ENCODE measurements at places on chromosomes 2 and 18.

DNA sequence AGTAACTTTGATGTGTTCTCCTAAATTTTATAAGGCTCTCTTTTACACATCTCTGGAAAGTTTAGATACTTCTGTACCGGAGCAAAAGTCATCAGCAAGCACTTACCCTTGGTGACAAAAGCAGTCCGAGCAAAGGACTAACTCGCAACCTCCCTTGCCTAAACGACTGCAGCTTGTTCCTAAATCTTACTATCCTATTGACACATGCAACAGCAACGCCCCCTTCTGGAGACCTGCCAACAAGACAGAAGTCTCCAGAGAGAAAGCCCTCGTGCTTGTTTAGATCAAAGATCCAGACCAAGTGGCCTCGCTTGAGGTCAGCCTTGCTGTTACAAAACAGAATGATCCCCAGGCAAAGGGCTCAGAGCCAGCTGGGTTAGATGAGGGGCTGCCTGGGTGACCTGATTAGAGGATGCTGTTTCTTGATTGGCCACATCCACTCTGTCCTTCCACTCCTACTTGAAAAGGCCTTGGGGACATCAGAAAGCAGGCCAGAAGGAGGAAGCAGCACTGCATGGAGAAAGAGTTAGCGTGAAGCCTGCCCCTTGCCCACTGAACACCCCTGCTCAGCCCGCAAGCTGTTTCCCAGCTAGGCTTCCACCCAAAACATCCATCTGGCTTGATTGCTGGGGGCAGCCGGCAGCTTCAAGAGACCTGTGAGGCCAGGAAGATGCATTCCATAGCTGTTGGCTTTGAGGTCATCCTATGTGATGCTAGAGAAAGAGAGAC is 94.3 kb downstream of the HNRNPLL start:
- DNase-seq: peak; percentile 85

DNA sequence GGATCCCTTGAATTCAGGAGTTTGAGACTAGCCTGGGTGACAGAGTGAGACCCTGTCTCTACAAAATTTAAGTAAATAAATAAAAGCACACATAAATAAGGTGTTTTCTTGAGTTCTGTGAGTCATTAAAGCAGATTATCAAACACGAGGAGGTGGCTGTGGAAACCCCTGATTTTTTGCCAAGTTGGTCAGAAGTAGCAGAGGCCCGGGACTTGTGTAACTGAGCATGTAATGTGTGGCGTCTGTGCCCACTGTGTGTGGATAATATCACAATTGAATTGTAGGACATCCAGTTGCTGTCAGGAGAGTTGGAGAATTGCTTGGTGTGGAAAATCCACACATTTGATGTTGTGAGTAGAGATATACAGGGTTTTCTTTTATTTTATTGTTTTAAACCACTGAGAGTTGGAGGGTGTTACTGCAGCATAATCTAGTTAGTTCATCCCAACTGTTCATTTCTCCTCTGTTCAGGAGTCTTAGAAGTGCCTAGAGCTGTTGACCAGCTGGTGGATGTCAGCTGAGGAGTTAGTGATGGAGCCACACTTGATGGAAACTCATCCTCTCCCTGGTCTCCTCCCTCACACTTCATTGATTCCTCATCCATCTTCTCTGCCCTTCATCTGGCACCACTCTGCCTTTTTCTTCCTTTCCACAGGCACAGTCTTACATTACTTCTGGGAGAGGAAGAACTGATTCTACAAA is 45.9 kb upstream of the RHOB start:
- no peak for DNase-seq

DNA sequence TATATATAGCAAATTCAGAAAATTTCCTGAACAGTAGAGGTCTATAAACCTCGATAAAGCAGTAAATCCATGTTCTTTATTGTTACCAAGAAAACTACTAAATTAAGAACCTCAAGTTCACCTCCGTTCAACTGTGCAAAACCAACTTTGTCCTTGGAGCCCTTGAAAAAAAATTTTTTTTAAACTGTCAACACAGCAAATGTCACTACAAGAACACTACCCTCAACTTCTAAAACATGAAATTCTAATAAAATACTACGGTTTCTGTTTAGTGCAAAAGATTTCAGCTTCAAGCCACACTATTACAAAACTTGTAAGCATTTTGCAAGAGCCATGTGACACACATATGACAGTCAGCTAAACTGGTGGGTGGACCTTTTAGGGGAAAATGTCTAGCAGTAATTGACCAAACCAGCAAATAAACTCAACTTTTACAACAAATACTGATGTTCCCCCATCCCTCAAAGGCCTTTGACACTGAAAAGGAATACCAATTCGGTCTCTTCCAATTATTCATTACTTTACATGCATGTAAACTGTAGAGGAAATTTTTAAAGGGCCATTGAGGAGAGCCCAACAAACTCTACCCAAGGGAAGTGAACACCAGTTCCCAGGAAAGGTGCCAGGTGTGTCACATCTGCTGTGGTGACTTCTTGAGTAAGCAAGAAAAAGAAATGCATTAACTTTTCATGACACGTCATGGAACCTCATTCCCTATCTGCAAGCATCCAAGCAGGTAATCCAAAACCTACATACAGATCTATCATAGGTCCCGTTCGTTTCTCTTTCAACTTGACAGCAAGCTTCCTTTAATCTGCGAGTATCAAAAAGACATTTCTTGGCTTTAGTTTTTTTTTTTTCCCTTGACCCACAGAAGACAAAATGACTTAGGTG is 1.4 kb downstream of the RAB1A start:
- peak; percentile 10 for DNase-seq

DNA sequence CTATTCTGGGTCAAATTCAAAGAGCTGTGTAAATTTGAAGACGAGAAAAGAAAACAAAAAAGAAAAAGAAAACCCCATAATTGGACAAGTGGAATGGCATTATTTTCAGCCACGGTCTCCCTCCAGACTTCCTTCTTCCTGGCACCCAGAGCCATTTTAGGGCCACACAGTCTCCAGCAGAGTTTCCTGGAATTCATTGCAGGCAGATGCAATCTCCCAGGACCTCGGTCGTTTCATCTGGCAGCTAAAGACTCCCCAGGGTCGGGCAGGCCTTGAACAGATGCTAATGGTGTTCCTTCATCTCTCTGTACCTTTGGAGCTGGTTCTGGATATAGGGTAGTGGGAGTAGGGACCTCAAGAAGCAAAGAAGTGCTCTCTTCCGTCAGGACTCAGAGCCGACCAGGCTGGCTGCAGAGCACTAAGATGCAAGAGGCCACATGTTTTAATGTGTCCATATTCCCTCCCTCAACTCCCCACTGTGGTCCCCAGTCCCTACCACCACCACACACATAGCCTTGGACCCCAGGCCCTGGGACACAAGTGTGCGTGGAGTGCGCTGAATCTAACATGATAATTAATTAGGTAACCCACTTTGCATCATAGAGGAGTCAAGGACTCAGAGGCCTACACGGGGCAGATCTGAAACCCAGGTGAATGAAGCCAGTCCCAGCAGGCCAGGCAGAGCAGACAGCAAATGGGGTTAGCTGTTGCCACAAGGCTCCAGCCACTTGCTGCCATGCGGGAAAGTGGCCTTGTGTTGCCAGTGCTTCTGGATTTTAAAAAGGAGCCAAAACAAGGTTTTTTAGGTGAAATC is 109.3 kb upstream of the ATL2 start:
- DNase-seq: no peak

DNA sequence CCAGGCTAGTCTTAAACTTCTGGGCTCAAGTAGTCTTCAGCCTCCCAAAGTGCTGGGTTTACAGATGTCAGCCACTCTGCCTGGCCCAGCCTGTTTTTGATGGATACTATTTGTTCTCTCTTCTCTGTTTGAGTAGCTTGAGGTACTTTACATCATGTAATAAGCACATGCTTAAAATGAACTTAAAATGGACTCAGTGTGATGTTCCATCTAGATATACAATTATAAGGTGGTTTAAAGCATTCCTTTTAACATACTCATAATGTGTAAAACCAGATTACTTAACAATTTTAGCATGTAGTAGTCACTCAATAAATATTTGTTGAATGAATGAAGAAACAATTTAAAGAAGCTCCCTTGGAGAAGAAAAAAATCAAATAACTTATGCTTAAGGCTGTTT is 9.6 kb downstream of the PTPRM start:
- DNase-seq: no peak

- no peak for DNase-seq
These were observed 977.3 kb upstream of the CDH2 start for GRCh38 chr18:29154196-29154757.

DNA sequence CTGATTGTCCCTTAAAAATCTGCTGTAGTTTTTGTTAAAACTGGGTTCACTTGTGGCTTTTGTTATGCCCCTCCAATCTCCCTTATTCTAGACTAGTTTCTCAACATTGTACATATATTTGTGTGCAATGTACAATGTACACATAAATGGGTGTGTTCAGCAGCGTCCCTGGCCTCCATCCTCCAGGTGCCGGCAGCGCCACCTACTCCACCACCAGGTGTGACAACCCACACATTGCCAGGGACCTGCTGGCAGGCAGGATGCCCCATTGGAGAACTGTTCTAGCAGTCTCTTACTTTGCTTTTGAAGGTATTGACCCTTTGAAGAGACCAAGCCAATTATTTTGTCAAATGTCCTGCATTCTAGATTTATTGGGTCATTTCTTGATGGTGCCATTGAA is 75.4 kb downstream of the SH3RF3 start:
- no peak for DNase-seq

- DNase-seq: no peak
These were observed 286.8 kb upstream of the HNMT start for GRCh38 chr2:137677466-137677865.

GRCh38 chr18:54774981-54775665 is 53.2 kb upstream of the RAB27B start:
- DNase-seq: no peak

DNA sequence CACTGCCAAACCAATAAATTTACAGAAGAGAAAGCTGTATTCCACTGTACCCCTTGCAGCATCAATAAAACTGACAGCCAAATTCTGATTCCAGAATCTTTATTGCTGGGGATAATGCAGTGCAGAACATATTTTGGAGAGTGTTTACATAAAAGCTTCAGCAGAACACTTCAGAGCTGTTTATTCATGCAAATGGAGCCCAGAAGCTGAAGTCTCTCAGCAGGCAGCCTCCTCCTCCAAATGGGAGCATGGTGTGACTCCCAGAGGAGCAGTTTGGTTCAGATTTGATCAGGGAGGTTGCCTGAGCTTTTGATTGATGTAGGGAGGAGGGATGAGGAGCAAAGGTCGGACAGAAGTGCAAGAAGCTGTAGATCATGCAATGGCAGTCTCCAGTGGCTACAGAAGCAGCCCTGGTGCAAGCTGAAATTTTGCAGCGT is 22.4 kb downstream of the LHCGR start:
- DNase-seq: no peak

DNA sequence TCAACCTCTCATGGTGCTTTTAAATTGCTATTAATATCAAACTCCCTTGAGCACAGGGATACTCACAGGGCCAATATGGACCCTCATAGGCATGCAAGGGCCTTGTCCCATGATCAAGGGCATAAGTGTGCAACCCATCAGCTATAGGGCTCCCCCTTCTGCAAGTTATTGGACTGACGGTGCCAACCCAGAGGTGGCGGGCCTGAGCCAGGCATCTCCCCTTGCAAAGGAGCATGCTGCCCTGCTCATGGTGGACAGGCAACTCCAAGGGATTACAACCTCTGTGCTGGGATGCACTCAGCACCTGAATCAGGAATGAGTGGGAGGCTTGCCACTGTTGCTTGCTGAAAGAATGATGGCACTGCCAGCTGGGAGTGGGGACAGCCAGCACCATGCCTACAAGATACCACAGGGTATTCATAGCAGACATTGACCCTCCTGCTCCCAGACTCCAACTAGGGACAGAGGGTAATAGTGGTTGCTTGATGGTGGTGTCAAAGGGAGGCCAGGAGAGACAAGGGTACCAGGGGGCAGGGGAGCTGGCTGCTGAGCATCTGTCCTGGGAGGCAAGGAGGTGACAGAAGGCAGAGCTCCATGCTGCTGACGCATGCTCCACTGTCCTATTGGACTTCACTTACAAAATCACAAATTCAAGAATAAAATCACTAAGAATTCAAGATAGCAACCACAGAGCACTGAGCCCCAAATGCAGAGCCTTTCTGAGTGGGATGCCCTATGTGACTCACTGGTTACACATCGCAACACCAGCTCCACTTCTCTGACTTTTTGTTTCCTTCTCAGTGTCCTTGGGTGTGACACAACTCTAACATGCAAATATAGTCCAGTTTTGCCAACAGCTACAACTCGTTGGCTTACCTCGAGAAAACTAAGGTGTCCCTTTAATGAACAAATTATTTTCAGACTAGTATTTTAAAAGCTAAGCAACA is 157.1 kb upstream of the CCDC150 start:
- DNase-seq: no peak

- no peak for DNase-seq
These were observed 572.7 kb downstream of the EPHA4 start for GRCh38 chr2:220999356-220999755.

GRCh38 chr2:11123001-11123809 is 32.1 kb upstream of the SLC66A3 start:
- no peak for DNase-seq

GRCh38 chr2:82055846-82056245 is 1751.3 kb upstream of the LRRTM1 start:
- no peak for DNase-seq

- no peak for DNase-seq
These were observed 82.3 kb downstream of the VAPA start for GRCh38 chr18:9996094-9996493.

GRCh38 chr18:73151086-73151485 is 283.3 kb upstream of the NETO1 start:
- no peak for DNase-seq

- DNase-seq: no peak
These were observed 360.4 kb upstream of the ZC3H15 start for GRCh38 chr2:186125625-186126024.

DNA sequence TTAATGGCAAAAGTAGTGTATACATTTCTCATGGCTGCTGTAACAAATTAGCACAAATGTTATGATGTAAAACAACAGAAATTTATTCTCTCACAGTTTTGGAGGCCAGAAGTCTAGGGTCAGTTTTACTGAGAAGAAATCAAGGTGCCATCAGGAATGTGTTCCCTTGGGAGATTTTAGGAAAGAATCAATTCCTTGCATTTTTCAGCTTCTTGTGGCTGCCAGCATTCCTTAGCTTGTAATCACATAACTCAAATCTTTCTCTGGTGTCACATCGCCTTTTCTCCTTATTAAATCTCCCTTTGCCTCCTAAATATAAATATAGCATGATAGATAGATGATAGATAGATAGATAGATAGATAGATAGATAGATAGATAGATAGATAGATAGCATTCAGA is 307.0 kb upstream of the REG3G start:
- no peak for DNase-seq

DNA sequence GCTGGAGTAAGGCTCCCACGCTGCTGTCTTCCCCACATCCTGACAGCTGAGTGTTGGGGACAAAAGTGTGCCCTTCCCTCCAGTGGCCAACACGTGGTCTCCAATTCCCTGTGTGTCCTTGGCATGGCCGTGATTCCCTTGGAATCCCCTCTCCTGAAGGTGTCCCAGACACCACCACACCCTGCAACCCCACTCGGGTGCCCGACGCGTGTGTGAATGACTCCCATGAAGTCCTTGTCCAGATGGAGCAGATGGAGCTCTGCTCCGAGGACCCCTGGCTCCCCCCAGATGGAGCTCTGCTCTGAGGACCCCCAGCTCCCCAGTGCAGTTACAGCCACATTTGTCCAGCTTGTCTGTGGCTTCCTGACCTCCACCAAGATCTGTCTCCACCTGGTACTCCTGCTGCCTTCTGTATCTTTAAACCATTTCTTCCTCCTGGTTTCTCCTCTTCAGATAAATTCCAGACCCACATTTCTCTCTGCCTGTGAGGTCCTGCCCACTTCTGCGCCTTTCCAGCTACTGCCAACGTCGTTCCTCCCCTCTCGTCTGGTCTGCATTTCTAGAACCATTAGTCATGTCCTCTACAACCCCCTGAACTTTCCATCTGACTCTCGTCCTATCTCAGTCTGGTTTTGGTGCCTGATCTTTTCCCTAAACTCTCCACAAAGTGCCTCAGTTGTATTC is 86.8 kb upstream of the PXDN start:
- DNase-seq: no peak

All from activated T-cell treated with anti-CD3 and anti-CD28 coated beads, Interleukin-2, amount 50 U/mL, for 72 hours (primary cell).